ENCODE measurements at places on chromosomes 16 and 17.

- DNase-seq, result no peak
Measured at GRCh38 chr17:79947351-79948031, 88.2 kb downstream of the TBC1D16 start.

DNA sequence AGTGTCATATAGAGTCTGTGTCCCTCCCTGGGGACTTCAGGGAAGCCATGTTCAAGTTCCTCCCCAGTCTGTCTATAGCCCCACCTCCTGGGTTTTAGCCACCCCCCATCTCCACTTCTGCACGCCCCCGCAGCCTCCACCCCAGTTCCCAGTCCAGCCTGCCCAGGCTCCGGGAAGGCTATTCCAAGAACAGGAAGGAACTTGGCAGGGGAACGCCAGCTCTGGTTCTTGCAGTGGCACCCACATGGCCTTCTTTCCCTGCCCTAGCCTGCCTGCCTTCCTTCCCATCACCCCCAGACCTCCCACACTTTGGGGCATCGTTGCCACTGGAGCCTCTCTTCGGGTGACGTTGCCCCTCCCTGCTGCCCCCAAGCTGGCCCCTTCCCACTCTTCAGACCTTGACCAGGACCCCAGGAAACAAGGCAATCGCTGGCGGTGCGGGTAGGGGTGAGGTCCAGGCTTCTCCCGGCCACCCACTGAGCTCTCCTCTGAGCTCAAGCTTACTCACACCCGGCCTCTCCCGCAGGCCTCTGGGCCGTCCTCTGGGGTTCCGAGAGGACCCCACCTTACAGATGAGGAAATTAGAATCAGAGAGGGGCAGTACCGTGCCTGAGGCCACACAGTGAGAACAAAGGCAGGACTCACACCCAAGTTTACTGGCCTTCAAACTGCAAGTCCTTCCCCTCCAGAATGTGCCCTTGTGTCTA is 9.2 kb upstream of the CES4A start:
- no peak for DNase-seq

DNA sequence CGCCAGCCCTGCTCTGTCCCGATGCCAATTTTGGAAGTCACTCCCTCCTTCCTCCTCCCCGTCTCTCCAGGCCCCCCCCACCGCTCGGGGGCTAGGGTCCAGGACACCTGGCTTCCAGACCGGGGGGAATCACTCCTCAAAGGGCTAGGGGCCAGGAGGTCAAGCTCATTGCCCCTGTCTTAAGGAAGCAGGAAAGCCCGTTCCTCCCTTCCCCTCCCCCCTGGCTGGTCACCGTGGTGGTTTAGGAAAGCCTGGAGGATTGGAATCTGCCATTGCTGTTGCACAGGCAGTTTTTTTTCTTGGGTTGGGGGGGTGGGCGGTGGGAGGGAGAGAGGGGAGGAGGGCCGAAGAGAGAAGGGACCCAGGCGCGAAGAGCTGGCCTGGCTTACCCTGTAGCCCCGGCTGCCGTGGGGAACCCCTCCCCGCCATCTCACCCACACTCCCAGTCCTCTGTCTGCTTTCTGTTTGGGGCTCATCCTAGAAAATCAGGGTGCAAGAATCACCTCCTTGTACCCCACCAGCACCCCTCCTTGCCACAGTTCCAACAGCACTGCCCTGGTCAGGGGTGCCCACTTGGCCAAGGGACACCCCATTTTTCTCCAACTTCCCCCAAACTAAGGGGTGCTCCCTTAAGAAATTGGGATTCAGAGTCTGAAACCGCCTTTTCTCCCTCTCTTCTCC is 2.9 kb upstream of the BCL6B start:
- DNase-seq, result no peak

GRCh38 chr17:61235827-61236197 is 163.8 kb upstream of the TBX2 start:
- DNase-seq, result no peak

DNA sequence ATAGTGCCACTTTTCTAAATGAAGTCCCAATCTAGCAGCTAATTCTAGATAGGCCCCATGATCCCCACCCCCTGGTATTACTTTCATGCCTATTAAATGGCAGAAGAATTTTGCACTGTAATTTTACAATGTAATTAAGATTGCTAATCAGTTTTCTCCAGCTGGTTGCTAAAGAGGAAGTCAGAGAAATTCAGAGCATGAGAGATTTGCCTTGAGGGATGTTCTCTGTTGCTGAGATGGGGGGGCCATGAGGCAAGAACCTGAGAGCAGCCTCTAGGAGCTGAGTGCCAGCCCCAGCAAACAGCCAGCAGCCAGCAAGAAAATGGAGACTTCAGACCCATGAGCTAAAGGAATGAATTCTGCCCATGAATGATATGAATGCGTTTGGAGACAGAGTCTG is 38.9 kb downstream of the SHCBP1 start:
- DNase-seq, result no peak

GRCh38 chr17:1095090-1095852 is 84.5 kb downstream of the ABR start:
- no peak for DNase-seq

- DNase-seq, result no peak
Measured at GRCh38 chr16:80594756-80595155, 54.0 kb downstream of the DYNLRB2 start.

GRCh38 chr17:33192951-33193911 is 99.9 kb downstream of the ASIC2 start:
- DNase-seq, result no peak

DNA sequence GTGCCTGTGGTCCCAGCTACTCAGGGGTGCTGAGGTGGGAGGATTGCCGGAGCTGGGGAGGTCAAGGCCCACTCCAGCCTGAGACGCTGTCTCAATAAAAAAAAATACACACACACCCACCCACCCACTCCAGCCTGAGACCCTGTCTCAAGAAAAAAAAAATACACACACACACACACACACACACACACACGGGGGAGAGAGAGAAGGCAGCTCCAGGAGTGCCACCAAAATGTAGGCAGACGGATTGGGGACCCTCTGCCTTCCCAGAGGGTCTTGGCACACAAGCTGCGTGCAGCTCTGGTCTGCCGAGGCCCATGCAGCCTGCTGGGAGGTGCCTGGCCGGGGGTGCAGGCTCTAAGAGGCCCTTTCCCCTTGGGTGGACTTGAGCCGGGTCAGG is 5.9 kb upstream of the NUDT16L1 start:
- DNase-seq, result no peak

- no peak for DNase-seq
Measured at GRCh38 chr17:69967910-69968411, 107.1 kb upstream of the KCNJ16 start.

- no peak for DNase-seq
Measured at GRCh38 chr17:44572801-44573200, 15.5 kb downstream of the FZD2 start.

DNA sequence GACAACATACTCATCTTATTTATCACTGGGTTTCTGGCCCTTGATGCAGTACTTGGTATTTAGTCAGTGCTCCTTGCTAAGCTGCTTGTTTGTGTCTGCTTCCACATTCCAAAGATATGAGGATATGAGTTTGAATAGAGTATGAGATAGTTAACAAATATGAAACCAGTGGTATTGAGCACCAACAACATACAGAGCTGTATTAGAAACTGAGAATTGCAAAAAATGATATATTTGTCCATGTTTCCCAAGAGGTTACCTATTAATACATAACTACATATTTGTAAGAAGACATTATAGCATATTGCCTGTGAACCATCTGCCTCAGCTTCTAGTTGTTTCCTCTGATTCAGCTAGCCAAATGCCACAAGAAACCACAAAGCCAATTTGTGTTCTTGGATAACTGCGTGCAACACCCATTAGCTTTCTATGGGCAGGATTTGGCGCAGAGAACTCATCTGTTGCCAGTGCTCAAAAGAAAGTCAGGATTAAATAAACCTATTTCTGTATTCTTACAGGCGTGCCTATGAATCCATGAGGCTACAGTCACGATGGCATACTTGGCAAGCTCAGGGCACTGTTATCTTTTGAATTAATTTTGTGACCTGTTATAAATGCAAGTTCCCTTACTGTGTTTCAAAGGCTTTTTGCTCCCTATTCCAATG is 194.4 kb downstream of the MAP2K6 start:
- DNase-seq, result no peak

- DNase-seq, result no peak
Measured at GRCh38 chr17:15348021-15348420, 6.6 kb upstream of the TEKT3 start.

GRCh38 chr16:86619239-86619794 is 41.0 kb downstream of the FOXL1 start:
- no peak for DNase-seq

DNA sequence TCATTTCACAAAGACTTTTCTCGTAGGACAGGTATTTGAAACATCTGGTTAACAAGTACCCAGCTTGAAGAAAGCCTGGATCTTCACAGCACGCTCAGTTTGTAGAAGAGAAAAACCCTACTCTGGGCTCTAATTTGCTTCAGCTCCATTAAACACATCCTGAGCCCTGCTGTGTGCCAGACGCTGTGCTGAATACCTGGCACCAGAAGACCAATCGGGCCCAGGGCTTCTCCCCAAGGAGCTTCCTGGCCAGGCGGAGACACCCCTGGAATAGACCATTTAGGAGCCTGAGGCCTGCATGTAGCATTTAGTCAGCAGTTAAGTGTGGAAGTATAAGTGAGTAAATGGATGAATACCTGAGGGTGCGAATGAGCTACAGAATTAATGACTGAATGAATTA is 8.9 kb upstream of the ABAT start:
- no peak for DNase-seq

DNA sequence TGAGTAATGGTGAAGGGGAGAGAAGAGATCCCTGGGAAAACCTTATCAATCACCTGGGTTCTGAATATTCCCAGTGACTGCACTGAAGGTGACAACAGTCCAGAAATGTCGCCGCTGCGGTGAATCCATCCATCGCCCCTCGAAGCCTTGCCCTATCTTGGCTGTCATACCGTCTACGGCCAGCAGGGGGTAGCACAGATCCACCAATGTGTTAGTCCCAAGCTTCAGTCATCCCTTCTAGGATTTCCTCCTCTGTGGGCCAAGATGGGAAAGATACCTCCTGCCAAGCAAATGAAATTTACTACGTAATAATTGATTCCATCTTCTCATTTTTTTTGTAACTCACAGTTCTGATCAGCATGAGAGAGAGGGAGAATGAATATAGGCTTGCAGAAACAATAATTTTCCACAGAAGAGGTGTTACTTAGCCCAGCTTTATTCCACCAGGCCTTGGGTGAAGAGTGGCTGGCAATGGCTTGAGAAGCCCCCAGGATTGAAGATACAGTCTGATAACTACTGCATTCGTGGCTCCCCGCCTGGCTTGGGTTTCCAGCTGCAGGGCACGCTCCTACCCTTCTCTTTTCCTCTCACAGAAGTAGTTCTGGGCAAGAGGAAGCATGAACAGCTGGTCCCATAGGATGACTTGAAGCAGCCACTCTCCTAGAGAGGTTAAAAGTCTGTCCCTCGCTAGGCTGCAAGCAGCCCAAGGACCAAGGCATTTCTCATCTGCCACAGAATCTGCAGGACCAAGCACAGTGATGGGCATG is 2.6 kb upstream of the FMNL1 start:
- peak; percentile 60 for DNase-seq

GRCh38 chr17:82457929-82458178 is 687 bp upstream of the NARF start:
- DNase-seq, result no peak

- no peak for DNase-seq
Measured at GRCh38 chr16:81668243-81669097, 110.6 kb upstream of the PLCG2 start.

- peak; percentile 38 for DNase-seq
Measured at GRCh38 chr17:46003907-46004748, 5.1 kb downstream of the STH start.

DNA sequence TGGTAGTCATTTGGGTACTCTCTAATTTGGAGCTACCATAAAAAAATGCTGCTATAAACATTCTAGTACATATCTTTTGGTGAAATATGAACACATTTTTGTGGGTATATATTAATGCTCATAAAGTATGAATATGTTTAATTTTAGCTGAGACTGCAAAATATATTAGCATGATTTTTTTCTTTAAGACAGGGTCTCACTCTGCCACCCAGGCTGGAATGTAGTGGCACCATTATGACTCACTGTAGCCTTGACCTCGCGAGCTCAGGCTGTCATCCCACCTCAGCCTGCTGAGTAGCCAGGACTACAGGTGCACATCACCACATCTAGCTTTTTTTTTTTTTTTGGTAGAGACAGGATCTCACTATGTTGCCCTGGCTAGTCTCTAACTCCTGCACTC is 371.7 kb downstream of the SOX9 start:
- DNase-seq, result no peak

- no peak for DNase-seq
Measured at GRCh38 chr17:56884483-56885311, 29.2 kb downstream of the TRIM25 start.

- DNase-seq, result peak; percentile 42
Measured at GRCh38 chr16:19291475-19291874, 5.9 kb downstream of the CLEC19A start.

DNA sequence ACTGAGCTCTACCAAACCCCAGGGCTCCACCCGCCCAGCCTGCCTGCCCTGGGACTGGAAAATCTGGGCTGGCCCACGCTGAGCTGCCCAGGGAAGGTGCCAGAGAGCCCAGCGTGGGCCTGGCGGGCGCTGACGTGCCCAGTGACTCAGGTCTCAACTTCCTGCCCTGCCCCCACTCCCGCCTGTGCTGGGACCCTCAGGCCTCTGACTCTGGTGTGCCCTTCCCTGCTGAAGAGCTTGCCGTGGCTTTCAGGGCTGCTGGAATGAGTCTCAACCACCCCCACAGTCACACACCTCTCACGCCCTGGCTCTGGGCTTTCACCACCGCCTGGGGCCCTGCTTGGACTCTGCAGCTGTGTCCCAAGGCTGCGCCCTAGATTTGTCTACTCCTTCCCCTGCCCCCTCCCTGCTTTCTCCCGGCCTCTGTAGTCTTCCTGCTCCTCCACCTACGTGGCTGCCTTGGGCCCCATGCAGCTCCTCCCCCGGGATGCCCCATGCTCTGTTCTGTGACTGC is 10.4 kb downstream of the LLGL1 start:
- no peak for DNase-seq

GRCh38 chr16:59411961-59412841 is 678.1 kb upstream of the GOT2 start:
- no peak for DNase-seq

DNA sequence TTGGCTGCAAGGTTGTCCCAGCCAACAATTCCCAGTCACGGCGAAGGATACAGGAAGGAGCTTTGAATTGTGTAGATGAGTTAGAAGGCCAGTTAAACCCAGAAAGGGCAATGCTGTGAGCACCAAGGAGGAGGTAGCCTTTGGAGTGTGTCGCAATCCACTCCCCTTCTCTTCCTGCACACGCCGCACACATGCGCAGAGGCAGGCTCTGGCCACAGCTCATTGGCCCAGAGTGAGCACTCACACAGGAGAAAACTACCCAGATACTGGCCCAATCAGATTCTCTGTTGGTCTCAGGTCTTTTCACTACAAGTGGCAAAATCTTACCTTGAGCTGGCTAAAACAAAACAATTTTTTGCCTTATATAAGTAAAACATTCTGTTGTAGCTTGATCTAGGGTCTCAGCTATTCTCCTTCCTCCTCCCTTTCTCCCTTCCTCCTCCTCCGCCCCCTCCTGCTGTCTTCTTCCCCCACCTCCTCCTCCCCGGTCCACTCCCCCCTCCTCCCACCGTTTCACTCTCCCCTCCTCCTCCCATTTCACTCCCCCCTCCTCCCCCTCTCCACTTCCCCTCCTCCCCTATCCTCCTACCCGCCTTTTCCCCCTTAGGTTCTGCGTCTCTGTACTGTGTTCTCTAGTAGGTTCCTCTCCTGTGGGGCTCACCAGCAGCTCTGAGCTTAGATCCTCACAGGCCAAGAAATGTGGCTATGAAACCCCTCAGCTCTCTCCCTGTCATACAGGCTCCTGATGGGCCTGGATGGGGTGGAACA is 344.9 kb downstream of the CPPED1 start:
- DNase-seq, result no peak

- DNase-seq, result no peak
Measured at GRCh38 chr17:44102849-44103622, 20.4 kb downstream of the HDAC5 start.

Data from occipital lobe (tissue), 3 donors.